Hematopoietic multipotent progenitor cell treated with erythropoietin and hydrocortisone succinate and interleukin-3 and kit ligand, for 8 days (in vitro differentiated cells): ENCODE measurements at places on chromosomes 6 and 20.

- no peak for DNase-seq
These were observed 270.6 kb downstream of the FARS2 start for GRCh38 chr6:5531853-5532375.

DNA sequence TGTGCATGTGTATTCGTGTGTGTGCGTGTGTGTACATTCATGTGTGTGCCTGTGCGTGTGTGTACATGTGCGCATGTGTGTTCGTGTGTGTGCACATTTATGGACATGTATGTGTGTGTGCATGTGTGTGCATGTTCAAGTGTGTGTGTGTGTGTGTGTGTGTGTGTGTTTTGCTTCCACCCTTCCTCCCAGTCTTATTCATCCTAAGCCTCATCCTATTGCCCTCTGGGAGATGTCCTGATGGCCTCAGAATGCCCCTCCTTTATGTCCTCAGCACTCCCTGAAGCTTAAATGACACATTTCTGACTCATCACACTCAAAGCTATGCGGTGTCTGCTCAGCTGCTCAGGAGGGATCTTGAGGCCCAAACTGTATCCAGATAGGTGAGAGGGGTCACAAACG lies 76.6 kb upstream of the CCDC167 start:
- no peak for DNase-seq

DNA sequence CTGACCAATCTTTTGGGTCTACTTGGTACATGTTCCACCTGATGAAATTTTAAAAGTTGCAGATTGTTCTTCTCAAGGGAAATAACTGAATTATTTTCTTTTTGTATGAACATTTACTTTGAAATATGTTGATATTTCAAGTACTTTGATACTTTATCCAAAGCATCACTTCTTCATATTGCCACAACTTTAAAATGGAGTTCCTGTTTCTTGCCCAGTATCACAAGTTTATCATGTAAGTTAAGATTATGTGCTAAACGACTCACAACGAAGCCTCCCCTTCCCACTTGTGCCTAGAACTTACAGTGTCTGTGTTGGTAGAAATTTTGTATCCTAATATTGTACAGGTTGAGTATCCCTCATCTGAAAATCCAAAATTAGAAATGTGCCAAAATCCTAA lies 108.4 kb downstream of the ARID1B start:
- DNase-seq, result no peak

- DNase-seq, result no peak
These were observed 29.0 kb upstream of the TMEM244 start for GRCh38 chr6:129890164-129890563.

- no peak for DNase-seq
These were observed 16.9 kb upstream of the MOCS1 start for GRCh38 chr6:39951191-39951590.
